ENCODE measurements at places on chromosomes 12 and 14.

DNA sequence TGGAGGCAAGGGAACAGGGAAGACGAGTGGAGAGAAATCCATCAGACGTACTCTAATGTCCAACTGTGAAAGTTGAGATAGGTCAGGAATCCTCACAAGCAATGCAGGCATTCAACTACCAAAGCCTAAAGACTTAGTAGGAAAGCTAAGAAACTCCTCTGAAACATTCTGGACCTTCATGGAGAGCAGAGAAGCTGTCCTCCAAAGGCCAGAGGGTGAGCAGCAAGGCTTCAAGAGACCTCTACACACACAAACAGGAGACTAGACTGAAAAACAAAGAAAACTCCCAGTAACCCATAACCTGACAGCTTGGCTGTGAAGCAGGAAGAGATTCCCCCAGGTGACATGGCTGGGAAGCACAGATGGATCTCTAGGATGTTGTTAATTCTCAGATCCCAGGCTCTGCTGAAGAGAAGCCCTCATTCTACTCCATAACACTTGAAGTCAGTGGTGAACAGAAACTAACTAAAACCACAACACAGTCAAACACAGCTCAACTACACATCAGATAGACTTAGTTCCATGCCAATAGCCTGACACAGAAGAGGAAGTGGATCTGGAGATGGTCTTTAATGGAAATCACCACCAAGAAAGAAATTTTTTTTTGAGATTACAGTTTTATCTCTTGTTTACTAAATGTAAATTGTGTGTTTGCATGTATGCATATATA, 23.2 kb upstream of the LYZ start:
- DNase-seq, result no peak

DNA sequence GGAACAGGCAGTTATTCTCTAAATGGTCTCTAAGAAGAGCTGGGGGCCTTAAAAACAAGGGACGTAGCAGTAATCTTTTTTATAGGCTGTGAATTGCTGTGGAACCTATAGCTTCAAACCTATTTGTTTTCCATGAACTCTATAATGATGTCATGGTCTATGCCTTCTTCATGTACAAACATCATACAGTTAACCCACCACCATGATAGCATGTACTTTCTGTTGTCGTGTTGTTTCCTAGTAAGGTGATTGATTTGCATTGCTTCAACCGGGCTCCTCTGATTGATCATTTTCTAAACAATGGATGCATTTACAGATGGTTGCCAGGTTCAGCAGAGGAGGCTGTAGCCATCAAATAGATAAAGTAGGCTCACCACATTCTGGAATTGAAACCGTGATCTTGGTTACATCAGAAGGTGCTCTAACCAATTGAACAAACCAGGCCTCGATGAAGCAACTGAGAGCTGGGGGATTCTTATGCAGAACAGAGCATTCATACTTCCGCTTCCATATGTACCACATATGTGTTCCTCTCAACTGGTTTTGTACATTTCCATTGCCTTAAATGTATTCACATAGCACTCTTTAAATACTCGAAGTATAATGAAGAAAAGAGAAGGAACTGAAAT, 25.6 kb upstream of the PCNX1 start:
- DNase-seq, result no peak

DNA sequence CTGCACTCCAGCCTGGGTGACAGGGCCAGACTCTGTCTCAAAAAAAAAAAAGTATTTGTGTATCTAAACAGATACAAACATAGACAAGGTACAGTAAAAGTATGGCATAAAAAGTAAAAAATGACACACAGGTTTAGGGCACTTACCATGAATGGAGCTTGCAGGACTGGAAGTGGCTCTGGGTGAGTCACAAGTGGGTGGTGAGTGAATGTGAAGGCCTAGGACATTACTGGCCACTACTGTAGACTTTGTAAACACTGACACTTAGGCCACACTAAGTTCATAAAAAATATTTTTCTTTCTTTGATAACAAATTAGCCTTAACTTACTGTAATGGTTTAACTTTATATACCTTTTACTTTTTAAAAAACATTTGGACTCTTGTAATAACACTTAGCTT, 38.0 kb upstream of the EIF5 start:
- DNase-seq, result no peak

DNA sequence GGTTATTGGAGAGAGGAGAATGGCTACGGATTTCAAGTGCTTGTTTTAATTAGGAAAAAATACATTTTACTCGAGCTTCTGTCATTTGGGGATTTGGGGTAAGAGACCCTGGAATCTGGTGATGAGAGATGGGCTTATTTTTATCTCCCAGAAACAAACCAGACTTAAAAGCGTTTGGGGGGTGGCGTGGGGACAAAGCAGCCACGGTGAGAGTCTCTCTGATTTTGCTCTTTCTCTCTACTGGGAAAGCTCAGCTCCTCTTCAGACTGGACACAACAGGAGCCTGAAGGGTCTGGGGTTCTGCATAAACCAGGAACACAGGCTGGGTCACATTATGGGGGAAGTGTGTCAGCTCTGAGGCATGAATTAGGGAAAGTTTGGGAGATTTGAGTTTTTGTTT, 3.8 kb downstream of the VSX2 start:
- no peak for DNase-seq

DNA sequence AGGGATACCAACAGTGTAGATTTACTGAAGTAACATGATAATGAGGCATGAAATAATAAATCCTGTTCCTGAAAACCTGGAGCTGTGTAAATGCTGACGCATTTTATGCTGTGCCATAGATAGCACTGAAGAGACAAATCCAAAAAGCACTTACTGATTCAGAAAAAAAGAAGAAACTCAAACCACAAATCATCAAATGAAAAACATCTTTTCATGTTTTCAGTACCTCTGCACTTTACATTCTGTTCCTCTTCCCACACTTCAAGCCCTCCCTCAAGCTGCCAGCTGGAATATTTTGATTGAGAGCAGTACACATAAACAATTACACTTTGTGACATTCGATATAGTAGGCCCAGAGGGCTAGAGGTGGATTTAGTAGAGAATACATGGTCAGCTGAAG, 362.3 kb downstream of the NAV3 start:
- no peak for DNase-seq

GRCh38 chr14:97978341-97978740, 1181.2 kb downstream of the VRK1 start:
- peak; percentile 86 for DNase-seq

GRCh38 chr12:75954041-75954440, 77.5 kb downstream of the PHLDA1 start:
- DNase-seq, result peak; percentile 24

DNA sequence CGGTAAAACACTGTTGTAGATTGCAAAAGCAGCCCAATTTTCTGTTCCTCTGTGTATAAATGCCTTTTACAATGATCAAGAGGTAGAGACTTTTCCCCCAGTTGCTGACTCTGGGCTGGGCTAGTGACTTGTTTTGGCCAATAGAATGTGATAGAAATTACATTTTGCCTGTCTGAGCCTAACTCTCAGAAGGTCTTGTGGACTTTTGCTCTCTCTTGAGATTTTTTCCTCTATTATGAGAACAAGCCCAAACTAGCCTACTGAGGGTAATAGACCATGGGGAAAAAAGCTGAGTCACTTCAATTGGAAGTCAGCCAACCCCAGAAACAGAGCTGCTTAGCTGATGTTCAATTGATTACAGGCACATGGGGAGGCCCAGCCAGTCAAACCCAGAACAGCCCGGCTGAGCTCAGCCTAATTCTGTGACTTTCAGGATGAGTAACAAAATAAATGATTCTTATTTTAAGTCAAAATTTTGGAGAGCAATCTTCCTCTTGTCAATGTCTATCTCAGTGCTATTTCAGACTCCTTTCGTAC, 61.4 kb downstream of the MYF5 start:
- DNase-seq, result peak; percentile 62

Measured in eye (tissue), 1 donor.